ENCODE measurements at places on chromosomes 3 and 15. TPM values are rescaled to one million over a fixed set of nuclear protein-coding genes. Genes with fewer than 3 reads are reported as not detected.
A peak's percentile ranks its signal among the peaks of the same experiment; 100 is the strongest.

- DNase-seq: no peak
These were observed 5.4 kb downstream of the CHRNA5 start for GRCh38 chr15:78570710-78571109.

DNA sequence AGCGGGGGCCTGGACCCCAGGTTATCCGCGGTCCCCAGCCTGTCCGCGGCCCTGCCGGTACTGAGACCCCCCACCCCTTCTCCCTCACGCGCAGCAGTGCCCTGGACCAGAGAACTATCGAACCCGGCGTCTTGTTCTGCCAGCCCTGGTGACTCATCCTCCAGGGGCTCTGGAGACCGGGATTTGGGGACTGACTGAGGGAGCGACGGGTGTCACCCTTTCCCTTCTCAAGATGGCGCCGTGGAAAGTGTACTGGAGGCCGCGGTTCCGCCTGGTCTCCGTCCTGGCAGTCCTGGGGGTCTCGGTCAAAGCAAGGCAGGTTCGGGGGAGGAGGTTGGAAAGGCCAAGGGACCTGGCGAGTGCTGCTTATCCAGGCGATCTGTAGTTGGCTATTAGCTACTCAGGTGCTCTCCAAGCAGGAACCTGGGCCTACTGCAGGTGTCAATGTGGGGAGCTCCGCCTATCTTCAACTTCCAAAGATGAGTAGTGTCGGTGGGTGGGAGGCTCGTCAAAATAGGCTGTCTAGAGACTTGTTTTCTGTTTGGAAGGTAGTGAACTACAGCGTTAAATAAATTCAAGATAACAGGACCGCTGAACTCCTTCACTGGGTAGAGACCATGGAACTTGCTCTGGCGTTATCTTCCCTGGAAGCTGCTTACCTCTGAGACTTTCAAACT lies 790 bp downstream of the RAB5A start:
- no peak for DNase-seq

- no peak for DNase-seq
These were observed 80.1 kb downstream of the SETD2 start for GRCh38 chr3:47083786-47084185.

DNA sequence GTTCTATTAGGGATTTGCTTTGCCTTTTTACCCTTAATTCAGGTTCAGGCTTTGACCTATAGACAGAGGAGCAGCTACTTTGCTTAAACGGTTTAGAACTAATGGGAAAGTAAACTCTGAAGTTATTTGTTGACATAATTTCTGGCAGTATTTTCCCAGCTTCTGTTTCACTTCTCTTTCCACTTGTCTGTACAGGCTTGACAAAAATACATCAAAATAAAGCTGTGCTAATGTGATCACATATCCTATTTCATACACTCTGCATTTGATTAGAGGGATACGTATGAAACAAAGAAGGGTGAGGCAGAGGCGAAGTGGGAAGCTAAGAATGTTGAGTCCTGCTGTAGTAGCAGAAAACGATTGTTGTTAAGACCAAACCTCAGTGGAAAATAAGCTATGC lies 389.1 kb upstream of the RARB start:
- DNase-seq: no peak

DNA sequence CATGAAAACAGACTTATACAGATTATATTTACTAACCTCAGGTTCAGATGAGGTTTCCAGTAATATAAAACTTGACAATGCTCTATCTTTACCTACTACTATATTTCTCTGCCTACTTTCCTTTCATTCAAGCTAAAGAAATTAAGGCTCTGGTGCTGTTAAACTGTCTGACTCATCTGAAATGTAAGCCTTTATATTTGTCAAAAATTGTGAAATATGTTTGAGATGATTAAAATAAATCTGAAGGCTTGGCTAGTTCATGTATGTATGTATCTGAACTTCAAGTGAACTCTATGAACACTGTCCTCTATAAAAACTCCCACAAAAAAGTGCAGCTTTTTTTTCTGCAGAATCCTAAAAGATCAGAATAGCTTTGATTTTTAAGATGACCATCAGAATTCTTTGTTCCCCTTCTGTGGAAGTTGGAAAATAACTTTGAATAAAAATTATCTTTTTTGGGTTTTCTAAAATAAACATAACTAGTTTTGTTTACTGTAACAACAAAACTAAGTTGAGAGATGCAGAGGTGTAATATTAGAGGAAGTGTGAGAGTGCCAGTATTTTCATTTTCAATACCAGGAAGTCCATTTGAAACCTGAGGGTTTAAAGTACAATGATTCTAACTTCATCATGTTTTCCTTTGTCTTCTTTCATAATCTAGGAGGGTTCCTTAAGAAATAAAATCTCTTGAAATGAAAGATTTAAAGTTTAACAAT lies 42.2 kb downstream of the ILDR1 start:
- no peak for DNase-seq

DNA sequence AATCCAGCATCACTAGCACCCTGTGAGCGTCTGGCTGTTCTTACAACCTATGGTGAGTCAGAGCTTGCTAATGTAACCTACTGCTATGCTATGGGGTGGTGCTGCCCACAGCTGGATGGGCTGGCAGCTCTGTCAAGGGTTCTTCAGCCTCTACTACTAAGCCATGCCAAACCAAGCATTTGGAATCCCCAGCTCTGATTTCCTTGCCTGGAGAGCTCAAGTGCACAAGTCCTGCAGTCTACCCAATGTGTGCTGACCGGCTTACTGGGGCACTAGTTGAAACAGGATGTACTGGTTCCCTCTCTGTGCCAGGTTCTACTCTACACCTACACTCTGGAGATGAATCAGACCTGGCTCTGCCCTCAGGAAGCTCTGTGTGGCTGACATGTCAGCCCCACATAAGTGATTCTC lies 4.2 kb downstream of the TEX264 start:
- DNase-seq: peak; percentile 32

DNA sequence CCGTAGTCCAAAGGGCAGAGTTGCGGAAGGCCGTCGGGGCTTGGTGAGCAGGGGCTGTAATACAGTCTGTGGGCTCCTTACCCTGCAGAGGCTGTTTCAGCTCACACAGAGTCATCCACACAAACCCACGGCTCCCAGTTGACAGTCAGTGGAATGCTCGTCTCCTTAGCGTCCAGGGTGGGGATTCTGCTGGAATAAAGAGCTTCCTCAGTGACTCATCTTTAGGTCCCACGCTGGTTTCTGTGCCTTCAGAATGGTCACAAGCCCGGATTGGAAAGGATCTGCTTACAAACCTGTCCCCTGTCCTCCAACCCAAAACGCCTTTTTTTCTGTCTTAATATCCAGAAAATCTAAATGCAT lies 201.3 kb upstream of the TPM1 start:
- no peak for DNase-seq

DNA sequence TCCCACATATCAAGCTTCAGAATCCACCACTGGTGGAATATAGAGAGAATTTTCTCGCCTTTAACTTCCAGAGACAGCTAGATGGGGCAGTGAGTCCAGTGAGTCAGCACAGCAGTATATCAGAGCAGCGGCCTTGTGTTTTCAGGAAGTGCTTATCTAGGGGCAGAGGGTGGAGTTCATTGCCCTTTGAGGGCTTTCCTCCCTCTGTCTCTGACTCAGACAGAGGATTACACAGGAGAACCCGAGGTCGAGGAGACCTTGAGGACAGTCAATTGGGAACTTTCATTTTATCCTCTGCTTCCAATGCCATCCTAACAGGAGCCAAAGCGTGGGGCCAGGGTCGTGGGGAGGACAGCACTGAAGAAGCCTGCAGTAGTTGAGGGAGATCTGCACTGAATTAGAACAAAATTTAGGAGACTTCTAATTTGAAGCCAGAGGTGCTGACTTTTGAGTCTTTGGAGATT lies 109.6 kb upstream of the UMPS start:
- no peak for DNase-seq

GRCh38 chr3:74639681-74640080 lies 25.2 kb upstream of the CNTN3 start:
- no peak for DNase-seq

- no peak for DNase-seq
These were observed 51.1 kb downstream of the PARP15 start for GRCh38 chr3:122628567-122628966.

DNA sequence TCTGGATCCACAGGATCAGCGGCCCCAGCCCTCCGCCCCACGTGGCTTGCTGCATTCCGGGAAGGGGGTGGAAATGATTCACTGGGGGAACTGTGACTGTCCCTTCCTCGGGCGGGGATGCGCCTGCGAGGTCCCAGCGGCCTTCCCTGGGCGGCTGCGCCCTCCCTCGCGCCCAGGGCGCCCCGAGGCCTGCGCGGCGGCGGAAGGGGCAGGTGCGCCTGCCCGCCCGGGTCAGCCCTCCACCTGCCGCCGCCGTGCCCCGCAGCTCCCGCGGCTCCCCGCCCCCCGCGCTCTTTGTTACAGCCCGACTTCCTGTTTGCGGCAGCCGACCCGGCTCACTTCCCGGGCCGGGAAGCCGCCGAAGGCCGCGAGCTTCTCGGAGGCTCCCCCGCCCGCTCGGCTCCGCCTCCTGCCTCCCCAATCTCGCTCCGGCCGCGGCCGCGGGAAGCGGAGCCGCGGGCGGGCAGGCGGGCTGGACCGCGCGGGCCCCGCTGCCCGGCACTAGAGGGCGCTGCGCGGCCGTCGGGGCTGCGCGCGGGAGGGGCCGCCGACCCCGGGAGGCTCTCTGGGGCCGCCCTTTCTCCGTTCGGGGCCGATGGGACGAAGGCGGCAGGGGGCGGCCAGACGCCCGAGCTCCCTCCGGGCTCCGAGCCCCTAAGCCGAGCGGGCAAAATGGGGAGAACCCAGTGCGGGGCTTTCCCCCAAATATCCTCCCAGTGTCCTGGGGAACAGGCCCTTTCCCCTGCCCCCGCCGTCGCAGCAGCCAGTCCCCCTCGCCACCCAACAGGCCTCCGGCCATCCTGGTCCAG lies 11.5 kb upstream of the CHAC1 start:
- peak; percentile 31 for DNase-seq

- DNase-seq: no peak
These were observed 159.7 kb downstream of the RSL24D1 start for GRCh38 chr15:55037071-55037470.

DNA sequence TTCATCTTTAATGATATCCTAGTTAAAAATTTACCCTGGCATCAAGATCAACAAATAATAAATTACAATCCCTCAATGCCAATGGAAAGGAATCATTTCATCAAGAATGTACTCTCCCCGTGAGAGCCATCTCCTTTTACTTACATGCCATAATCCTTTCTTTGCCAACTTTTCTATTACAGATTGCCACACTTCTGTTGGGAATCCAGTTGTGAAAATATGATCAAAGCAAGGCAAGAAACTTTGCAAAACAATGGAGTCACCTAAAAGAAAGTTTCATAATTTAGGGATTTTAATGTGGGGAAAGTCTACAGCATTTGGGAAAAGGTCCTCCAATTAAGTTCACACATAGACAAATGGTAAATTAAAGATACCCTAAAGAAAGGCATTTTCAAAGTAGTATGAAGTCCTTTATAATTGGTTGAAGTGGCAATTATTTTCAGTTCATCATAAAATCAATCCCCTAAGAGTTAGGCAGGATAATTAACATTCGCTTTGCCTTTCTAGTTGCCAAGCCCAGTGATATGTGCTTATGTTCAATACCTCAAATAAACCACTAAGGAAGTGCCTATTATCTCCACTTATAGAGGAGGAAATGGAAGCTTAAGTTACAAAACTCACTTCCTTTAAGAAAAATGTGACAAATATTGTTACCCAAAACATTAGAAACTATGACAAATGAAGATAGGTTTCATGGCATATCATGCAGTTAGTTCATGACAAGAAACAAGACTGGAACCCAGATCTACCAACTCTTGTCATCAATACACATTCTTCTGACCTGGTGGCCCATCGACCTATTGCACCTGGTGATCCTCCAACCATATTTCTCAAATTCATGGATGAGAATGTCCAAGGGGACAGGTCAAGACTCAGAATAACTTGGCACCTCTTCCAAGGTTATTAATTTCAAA lies 49.1 kb downstream of the TRANK1 start:
- no peak for DNase-seq

DNA sequence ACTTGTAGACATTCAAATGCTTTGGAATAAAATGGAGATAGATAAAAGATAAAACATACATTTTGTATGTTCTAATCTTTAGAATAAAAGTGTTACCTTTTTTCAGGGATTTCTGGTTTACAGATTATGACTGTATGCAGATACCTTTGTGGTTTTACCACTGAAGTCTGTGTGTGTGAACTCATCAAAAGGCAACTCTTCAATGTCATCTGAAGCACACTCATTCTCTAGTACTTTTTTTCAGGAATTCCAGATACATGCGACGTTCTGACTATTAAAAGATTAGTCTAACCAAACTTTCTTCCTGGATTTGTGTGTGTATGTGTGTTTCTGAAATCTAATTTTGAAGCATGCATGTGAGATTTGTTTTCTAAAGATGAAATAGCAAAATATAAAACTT lies 188.6 kb downstream of the NLGN1 start:
- no peak for DNase-seq

- no peak for DNase-seq
These were observed 46.5 kb upstream of the MANF start for GRCh38 chr3:51338632-51339031.

GRCh38 chr3:27293939-27294338 lies 75.2 kb downstream of the NEK10 start:
- no peak for DNase-seq

DNA sequence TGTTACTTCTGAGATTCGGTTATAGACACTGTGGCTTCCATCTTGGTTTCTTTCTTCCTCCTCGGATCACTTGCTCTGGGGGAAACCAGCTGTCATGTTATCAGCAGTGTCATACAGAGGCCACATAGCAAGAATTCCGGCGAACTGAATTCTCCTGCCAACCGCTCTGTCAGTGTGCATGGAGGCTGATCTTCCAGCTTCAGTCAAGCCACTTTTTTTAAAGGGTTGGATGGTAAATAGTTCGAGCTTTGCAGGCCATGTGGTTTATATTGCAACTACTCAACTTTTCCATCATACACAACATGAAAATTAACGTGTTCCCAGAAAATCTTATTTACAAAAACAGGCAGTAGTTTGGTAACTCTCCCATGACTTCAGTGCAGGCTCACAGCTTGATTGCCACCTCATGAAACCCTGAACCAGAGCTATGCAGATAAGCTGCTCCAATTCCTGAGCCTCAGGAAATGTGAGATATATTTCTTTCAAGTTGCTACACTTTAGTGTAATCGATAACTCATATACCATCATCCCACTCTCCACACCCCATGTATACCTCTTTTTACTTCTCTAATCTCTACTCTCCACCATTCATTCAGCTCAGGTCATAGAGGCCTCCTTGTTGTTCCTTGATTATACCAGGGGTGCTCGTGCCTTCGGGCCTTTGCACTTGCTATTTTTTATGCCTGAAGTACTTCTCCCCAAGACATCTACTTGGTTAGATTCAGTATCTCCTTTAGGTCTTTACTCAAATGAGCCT lies 7.2 kb downstream of the RPL22L1 start:
- DNase-seq: no peak

Gene ADAMTS17
- 2.3 TPM for total RNA-seq

Gene SLC22A13
- total RNA-seq: 0.34 TPM

Gene PLSCR5
- not detected for total RNA-seq

Gene RYK
- 57.6 TPM for total RNA-seq

Gene ANXA2
- 2,658 TPM for total RNA-seq

Gene MST1R
- 6.5 TPM for total RNA-seq

Gene SCN5A
- total RNA-seq: 6.4 TPM

Data from kidney epithelial cell (primary cell).